ENCODE measurements at places on chromosomes 1 and 21.

- no peak for DNase-seq
Observed at GRCh38 chr1:53663529-53664300, 75.2 kb downstream of the GLIS1 start.

GRCh38 chr1:156809281-156809680, 7.4 kb downstream of the SH2D2A start:
- no peak for DNase-seq

DNA sequence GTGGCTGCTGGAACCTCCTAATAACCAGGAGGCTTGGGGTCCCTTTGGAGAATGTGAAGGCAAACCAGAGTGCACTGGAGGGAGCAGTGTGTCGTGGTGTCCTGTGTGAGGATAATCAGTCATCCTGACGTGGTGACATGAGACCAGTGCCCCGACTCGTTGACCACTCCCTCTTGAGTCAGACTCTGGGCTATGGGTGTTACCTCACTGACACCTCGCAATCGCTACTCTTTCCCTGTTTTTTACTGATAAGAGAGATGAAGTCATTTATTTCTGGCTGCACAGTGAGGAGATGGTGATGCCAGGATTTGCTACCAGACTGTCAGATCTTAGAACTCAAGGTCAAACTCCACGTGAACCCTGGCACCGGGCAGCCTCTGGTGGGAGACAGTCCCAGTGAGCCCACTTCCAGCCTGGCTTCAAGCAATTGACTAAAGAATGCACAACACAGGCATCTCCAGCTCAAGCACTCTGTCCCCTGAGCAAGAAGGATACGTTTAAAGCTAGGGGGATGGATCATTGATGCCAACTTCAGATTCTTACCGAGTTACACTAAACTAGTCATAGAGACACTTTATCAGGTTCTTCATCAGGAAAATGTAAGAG, 30.3 kb downstream of the UBASH3A start:
- DNase-seq = no peak

DNA sequence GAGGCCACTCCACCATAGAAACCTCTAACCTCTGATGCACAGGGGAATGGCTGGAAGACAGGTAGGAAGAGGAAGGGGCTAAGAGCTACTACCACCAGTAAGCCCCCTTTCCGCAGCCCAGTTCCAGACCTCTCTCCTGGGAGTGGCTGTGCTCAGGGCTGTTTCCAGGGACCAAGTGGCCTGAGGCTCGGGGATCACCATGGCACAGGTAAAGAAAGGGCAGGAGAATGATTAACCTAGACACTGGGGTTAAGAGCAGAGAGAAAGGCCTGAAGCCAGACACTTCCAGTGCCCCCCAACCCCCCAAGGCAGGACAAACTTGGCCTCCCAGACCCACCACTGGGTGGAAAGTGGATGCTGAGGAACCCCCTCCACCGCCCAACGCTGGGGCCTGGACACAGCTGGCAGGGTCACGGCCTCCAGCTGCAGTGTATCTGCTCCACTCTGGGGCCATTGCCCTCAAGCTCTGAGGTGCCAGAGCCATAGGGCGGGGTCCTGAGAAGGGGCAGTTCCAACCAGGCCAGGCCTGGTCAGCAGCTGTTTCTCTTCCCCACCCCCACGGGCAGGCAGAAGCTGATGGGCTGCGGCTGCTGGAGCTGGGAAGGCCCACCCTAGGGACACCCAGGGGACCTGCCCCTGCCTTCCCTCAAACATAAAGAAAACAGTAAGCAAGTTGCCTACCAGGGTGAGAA, 2.6 kb downstream of the TAGLN2 start:
- DNase-seq = no peak

DNA sequence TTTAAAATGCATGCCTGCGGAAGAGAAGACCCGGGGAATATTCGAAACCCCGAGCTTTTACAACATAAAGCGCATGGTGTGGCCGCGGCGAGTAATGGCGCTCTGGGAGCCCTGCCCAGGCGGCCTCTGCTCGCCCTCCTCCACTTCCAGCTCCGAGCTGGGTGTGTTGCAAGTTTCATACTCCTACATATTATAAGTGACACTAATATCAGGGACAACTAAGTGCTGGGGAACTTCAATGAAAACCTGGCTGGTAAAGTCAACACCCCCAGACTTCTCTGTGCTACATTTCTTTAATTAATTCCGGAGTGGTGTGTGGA, 11.8 kb downstream of the SIM2 start:
- no peak for DNase-seq

GRCh38 chr1:58155418-58156123, 391.0 kb downstream of the OMA1 start:
- no peak for DNase-seq

DNA sequence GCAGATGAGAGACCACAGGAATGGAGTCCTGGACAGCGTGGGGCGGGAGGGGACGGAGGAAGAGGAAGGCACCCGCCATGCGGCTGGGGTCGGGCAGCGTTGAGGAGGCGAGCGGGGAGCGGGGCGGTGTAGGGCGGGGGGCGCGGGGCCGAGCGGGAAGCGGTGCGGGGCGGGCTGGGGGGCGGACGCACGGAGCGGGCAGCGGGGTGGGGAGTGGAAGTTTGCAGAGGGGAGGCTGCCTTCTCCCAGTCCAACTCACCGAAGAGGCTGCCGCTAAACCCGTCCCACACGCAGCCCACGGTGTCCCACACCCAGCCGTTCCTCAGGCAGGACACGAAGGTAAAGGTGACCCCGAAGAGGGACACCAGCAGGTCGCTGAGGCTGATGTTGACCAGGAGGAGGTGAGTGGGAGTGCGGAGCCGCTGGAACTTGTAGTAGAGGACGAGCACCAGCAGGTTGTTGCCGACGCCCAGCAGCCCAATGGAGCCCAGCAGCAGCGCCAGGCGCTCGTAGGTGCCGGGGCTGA, 483 bp downstream of the CHML start:
- DNase-seq = no peak

GRCh38 chr1:205229399-205229871, 1.7 kb downstream of the TMCC2 start:
- peak; percentile 49 for DNase-seq

DNA sequence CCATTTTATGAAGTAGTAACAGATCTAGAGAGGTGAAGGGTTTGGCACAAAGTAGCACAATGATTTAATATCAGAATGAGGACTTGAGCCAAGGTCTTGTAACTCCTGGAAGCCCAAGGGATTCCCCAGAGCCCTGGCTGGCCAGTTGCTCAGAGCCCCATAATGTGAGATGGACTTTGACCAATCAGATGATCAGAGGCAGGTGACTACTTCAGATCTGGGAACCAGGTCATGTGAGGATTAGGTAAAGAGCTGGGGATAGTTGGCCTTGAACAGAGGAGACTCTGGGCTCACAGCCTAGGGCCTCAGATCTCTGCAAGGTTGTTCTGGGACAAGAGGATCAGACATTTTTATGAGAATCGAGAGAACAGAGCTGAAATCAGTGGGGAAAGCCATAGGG, 18.9 kb downstream of the SHISAL2A start:
- DNase-seq = no peak

DNA sequence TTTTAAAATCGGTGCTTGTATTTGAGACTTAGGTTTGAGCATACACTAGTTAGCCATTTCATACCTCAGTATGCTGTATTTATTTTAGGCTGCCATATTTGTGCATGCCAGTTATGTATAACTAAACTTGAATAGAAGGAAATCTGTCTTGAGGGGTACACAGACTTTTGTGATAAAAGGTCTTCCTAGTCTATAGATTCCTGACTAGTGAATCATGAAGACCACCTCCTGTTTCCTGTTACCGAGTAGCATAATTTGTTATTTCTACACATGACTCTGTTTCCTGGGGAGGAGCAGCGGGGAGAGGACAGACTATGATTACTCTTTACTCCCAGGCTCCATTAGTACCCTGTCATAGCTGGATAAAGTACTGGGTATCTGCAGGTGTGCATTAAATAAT, 316.8 kb upstream of the SNX7 start:
- DNase-seq = no peak

- DNase-seq = no peak
Observed at GRCh38 chr21:31137960-31138359, 99.7 kb upstream of the KRTAP19-8 start.

GRCh38 chr1:168509875-168510791, 33.7 kb downstream of the XCL2 start:
- no peak for DNase-seq

Data from bone marrow (tissue), 2 donors.